Activated CD4-positive, alpha-beta T cell treated with anti-CD3 and anti-CD28 coated beads, Interleukin-2, amount 50 U/mL, for 1 hour (primary cell): ENCODE measurements at places on chromosomes 2 and 18.
A peak's percentile ranks its signal among the peaks of the same experiment; 100 is the strongest.

DNA sequence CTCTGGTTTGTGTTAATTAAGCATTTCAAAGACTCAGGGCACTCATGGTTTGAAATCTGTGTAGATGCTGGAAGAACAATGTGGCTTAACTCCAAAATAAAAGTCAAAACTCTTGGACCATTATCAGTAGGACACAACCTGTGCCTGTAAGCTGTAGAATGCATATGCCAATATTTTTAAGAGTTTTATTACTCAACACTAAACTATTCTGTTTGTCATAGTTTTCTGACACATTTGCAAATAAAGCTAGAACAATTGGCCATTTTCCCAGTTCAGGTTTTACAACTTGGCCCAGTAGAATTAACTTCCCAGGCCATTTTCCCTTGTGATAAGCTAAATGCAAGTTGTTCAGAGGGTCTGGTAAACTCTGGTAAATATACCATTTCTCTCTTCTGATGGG, 713.1 kb downstream of the CBLN2 start:
- no peak for DNase-seq

- no peak for DNase-seq
These were observed 546 bp downstream of the CHPF start for GRCh38 chr2:219542931-219543595.

DNA sequence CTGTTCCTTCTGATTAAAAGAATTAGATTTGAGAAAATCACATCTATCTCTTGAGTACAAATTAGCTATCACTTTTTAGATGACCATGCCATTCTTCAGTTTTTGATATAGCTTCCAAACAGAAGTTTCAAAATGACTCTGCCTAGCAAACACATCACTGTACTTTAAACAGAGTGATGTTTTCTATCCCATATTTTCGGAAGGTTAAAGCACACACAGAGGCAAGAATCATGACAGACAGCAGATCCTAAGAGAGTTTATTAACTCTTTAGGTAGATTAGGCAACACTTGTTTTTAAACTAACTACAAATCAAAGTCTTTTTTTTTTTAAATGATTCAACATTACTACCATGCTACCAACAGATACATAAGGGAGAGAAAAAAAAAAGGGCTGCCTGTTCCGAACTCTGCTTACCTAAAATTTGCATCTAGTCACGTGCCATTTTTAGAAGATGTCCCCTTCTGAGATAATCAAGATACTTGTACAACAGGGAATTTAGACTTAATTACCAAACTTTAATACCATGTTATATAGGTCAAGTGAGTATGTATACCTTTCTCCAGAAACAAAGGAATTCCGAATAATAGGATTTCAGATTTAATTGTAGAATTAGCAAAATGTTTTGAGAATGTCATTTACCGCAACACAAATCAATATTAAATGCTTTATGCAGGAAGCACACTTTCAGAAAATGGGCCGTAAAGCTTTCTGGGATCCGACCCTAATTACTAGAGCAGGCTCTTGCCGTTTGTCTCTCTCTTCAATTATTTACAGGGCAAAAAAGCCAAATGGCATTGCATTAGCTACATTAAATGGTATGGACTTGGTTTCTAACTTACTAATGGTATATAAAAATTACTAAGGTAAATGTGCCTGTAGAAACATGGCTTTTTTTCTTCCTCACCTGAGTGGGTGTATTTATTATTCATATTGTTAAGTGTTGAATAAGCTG, 2.6 kb downstream of the RBMS1 start:
- DNase-seq, result no peak

- DNase-seq, result no peak
These were observed 46.2 kb downstream of the AKAIN1 start for GRCh38 chr18:5150894-5151293.

- no peak for DNase-seq
These were observed 8.9 kb downstream of the IL1B start for GRCh38 chr2:112827604-112828185.

GRCh38 chr2:160267022-160267421, 67.0 kb upstream of the ITGB6 start:
- no peak for DNase-seq

DNA sequence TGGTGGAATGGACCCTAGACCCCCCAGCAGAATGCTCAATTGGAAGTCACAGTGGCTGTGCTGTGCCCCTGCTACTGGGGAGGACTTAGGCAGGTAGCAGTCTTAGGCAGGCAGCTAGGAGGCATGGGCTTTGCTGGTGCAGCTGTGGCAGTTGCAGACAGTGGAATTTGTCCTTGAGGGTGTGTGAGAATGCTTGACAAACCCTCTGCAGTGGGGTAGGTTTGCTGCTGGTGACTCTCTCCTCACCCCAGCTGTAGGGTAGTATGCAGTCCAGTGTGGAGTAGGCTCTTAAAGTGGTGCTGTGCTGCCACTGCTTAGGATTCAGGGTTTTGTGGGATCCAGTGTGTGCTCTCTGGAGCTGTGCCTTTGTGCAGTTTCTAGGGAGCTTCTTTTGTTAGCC, 61.3 kb downstream of the NUP35 start:
- DNase-seq, result no peak

DNA sequence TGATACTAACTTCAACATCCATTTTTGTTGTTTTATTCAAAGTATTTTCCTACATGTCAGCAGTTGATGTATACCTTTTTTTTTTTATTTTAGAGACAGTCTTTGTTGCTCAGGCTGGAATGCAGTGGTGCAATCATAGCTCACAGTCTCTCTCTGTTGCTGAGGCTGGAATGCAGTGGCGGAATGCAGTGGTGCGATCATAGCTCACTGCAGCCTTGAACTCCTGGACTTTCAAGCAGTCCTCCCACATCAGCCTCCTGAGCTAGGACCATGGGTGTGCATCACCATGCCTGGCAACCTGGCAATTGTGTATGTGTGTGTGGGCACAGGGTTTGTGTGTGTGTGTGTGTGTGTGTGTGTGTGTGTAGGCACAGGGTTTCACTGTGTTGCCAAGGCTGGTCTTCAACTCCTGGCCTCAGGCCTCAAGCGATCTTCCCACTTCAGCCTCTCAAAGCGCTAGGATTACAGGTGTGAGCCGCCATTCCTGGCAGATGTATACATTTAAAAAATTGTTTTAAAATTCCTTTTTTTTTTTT, 24.8 kb downstream of the SANBR start:
- no peak for DNase-seq

- peak; percentile 26 for DNase-seq
These were observed 332.1 kb downstream of the AGPS start for GRCh38 chr2:177724398-177725287.

DNA sequence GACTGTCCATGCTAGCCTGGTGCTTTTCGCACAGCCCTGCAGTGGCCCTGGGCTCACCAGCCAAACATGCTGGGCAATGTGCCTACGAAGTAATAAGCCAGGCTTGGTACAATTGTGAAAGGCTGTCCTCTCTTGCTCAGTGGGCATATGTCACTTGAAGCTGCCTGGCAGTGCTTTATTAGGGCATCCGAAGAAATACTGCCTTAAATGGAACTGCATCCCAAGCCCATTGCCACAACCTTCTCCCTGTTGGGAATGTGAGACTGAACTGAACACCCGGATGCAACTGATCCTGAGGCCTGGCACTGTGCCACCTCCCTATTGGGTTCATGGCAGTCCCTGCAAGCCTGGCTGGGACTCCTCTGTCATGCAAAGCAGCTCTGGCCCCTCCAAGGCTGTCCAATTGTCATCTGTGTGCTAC, 15.9 kb downstream of the CAPG start:
- DNase-seq, result no peak

- no peak for DNase-seq
These were observed 176.2 kb upstream of the NYAP2 start for GRCh38 chr2:225223301-225223700.

GRCh38 chr2:144512891-144513351, 7.0 kb downstream of the ZEB2 start:
- DNase-seq, result no peak

DNA sequence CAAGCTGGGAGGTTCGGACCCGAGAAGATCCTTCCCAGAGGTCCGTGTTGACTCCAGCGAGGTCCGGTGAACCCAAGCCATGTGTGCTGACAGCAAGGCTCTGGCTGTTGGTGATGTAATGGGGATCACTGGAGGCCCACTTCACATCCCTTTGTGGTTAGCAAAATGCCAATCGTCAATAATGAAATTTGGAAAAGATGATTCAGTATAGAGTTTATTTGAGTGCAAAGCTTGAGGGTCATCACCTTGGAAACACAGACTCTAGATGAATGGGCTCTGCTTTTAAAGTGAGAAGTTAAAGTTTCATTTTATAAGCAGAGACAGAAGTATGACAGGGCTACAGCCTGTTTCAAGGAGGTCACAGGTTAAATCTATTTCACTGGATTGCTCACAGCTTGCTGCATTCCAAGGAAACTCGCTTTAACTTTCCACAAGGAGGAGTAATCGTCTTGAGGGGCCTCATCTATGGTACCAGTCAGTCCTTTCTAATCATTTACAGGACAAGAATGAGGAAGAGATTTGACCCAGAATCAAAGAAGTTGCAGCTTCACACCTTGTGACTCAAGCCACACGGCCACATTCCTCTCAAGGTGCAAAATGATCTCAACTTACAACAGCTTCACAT, 140.5 kb downstream of the TPO start:
- no peak for DNase-seq

- no peak for DNase-seq
These were observed 156.0 kb downstream of the PXDN start for GRCh38 chr2:1588051-1588977.

GRCh38 chr2:126828491-126828890, 70.2 kb upstream of the TEX51 start:
- no peak for DNase-seq

GRCh38 chr2:38533180-38533579, 69.5 kb downstream of the HNRNPLL start:
- no peak for DNase-seq

- DNase-seq, result peak; percentile 47
These were observed 4.2 kb upstream of the POU3F3 start for GRCh38 chr2:104849618-104850141.

DNA sequence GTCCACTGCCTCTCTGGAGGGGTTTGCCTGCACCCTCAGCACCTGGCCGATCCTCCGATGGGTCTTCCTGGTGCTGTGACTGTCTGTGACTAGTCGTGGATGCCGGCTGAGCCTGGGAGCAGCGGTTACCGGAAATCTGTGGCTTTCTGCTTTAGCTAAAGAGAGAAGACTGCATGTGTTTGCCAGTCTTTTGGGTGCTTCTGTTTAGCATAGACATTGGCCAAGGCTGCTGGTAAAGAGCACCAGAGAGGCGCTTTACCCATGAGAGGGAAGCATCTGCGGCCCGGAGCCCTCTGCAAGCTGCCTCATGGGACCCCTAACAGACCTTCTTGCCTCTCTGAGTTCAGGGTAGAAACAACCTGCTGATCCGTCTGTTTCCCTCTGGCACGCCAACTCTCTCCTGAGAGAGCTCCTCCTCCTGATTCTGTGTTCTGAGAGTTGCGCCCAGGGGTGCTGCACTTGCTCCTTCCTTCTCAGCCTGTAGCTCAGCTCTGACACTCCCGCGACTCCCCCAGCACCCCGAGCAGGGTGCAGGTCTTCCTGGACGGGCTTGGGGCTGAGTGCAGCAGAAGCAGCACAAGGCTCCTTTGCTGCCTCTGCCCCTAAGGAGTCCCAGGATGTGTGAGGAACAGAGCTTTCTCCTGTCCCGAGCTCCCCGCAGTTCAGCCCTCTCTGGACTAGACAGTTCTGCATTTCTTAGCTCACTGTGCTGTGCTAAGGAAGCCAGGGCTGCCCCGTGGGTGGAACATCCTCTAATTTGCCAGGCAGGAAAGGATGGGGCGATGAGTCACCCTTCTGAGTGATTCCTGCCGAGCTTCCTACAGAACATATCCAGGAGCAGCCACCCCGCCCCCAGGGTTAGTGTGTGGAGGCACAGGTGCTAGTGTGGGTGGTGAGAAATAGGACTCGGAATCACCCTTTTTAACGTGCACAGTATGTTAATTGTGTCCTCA, 203.2 kb downstream of the SH3RF3 start:
- no peak for DNase-seq

DNA sequence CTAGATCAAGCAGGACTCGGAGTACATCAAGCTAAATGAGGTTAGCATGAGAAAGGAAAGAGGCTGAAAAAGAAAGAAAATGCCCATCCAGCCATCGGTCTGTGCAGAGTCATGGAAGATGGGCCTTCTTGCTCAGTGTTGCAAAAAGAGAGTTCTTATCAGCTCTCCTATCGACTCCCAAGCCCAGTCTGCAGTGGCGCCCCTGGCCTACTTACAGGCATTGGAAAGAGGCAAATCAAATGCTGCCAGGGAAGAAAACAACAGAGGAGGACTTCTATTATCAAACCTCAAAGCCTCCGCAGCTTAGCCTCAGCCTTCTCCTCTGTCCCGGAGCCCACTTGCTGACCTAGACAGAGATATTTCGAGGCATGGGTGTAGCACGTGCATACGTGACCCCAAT, 66.0 kb downstream of the CDH2 start:
- DNase-seq, result no peak

DNA sequence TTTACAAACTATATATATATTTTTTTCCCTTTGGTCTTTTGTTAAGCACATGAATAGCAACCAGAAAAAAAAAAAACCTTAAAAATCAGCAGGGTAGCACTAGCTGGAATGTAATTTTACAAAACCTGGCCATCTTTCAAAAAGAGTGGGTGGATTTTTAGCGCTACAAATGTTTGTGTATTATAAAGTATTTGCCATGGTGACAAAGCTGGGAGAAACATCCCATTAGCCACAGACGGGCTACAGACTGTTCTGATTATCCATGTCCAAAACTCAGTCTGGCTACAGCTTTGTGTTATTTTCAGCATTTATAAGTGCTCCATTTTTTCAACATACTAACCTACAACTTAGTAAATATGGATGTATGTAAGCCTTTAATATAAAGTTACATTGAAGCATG, 249.5 kb upstream of the TANK start:
- no peak for DNase-seq

- no peak for DNase-seq
These were observed 225.9 kb upstream of the CHST9 start for GRCh38 chr18:27411013-27411412.

- peak; percentile 62 for DNase-seq
These were observed 37.6 kb downstream of the SMAD7 start for GRCh38 chr18:48913201-48913600.

DNA sequence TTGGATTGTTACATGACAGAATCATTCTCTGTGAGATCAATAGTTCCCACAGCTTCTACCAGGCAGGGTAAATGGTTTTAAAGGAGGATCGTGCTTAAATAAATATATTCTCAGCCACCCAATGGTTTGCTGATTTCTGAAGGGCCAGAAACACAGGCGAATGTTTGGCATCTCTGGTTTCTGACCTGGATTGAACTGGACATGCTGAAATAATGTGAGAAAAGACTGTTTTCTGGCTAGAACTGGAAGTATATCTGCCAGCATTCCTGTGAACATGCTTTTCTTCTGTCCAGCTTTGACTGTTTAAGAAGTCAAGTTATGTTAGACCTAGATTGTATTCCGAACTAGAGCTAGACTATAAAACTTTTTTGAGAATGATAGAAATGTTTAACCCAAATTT, 77.1 kb upstream of the COL3A1 start:
- no peak for DNase-seq

- no peak for DNase-seq
These were observed 36.0 kb upstream of the TTC27 start for GRCh38 chr2:32591669-32592463.
